ENCODE measurements at places on chromosomes 1 and 21.

- no peak for DNase-seq
Measured at GRCh38 chr1:11888877-11889208, 30.1 kb upstream of the NPPB start.

GRCh38 chr1:66282891-66283621, 250.9 kb upstream of the SGIP1 start:
- no peak for DNase-seq

- DNase-seq, result no peak
Measured at GRCh38 chr1:163981500-163982030, 577.4 kb upstream of the PBX1 start.

- no peak for DNase-seq
Measured at GRCh38 chr1:200262326-200262965, 147.4 kb downstream of the ZNF281 start.

DNA sequence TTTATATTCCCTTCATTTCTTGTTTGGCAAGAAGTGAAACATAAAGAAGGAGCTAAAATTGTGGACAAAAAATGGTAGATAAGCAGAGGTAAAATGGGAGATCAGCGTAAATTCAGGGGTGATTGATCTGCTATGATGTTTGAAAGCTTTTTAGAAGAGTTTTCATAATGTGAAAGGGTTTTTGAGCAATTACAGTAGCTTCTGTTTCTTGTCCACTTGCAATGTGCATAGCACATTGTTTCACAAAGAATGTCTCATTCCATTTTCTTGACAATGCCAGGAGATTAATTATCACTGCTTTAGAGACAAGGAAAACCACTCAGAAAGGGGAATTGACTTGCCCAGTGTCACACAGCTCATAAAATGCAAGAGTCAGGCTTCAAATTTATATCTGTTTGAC, 65.9 kb upstream of the PLPPR4 start:
- no peak for DNase-seq

DNA sequence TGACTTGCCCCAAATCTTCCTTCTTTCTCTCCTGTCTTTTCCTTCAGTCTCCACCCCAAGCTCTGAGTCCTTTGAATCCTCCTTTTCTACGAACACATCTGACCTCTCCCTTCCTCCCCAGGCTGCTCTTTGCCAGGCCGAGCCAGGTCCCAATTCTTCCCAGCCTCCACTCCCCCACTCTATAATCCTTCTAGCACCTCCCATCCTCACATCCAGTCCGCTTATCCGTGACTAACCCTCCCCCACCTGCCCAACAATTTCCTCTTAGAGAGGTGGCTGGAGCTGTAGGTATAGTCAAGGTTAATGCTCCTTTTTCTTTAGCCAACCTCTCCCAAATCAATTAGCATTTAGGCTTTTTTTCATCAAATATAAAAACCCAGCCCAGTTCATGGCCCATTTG, 9.5 kb upstream of the HPDL start:
- no peak for DNase-seq

GRCh38 chr1:27650539-27651175, 15.7 kb upstream of the FGR start:
- DNase-seq, result no peak

DNA sequence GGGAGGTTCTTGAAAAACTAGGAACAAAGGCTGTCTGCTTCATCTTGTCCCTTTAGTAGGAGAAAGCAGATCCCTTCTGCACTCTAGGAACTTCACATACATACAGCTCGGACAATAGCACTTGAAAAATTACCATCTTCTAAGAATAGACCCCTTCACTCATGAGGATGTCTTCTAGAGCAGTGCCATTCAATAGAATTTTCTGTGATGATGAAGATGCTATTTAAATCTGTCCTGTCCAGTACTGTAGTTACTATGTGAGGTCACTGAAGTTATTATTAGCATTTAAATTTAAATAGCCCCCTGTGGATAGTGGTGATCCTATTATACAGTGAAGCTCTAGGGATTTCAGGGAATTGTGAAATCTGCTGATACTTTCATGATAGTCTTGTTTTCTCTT, 46.4 kb upstream of the RAB3GAP2 start:
- DNase-seq, result no peak

- DNase-seq, result no peak
Measured at GRCh38 chr1:71296551-71297134, 215.8 kb upstream of the ZRANB2 start.

DNA sequence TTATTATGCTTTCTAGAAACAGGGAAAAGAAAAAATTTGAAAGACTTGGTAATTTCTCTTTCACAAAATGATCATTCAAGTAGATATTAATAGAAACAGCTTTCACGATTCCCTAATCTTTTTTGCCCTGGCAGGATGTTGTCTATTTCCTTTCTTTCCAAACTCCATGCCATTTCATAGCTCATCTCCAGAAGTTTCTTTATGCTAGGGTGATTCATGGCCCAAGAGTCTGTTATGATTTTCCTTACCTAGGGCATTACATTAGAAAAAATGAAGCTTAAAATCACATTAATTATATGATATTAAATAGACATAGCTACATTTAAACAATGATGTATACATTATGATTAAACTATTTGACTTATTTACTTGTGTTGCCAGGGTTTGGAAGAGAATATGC, 762.1 kb downstream of the LTN1 start:
- DNase-seq, result no peak

DNA sequence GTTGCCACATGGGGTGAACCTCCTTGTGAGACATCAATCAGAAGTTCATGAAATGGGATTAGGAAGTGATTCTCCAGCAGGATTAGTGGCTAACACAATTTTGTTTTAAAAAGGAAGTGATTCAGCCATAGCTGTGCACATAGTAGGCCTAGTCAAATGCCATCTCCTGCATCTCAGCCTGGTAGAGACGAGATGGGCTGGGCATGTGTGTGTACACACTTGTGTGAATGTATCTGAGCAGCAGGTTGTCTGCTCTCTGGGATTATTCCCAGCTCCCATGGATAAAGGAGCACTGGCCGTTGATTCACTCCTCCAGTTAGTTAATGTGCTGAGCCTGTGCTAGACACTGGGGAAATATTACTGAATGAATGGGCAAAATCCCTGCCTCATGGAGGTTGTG, 2.0 kb downstream of the FOXE3 start:
- DNase-seq, result no peak
